ENCODE measurements at places on chromosomes 2 and 18.

- DNase-seq = no peak
Observed at GRCh38 chr18:61464551-61465142, 131.4 kb downstream of the CDH20 start.

DNA sequence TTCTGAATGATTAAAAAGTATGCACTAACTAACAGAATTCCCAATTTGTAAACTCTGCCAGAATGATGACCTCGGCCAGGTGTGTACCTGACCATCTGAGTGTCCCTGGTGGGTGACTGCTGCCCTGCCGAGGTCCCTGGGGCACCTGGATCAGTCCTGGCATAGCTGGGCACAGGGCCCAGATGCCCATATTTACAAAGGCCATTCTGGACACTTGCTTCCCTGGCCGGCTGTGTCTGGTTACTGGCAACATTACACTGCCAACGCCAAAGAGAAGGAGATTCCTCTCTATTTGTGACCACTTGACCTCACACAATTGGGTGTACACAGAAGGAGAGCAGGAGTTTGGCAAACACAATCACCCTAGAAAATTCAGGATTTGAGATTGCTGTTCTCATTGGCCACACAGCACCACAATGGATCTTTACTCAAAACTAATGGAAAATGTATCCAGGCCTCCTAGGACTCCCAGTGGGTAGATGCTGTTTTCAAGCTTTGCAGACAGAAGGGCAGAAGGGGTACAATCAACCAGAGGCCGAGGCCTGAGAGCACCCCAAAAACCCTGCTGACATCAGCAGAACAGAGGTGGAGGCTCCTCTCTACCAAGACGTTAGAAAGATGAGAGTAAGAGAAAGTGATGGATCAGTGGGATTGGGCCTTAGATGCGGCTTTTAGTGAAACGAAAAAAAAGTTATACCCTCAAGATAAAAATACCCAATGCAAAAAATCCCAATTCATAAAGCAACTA, 58.3 kb upstream of the PXDN start:
- no peak for DNase-seq

GRCh38 chr18:42064109-42064508, 109.1 kb downstream of the PIK3C3 start:
- no peak for DNase-seq

DNA sequence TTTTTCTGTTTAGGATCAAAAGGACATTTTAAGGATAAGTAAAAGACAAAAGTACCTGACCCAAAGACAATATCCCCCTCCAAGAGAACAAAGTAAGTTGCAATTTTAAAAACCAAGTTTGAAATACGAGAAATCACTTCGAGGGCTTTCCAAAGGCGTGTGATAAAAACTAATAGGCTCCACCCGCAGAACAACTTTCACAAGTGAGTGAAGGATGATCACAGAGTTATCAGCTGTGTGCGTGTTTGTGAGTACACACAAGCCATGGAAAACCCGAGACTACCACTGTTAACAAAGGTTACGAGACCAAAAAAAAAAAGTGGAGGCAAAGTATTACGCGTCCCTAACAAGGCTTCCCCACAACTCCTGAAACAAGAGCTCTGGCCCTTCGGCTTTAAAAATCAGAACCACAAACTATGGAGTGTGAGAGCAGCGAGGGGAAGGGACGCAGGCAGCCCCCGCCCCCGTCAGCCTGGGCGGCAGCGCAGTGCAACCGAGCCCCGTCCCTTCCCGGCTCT, 719 bp downstream of the SMAD2 start:
- no peak for DNase-seq

DNA sequence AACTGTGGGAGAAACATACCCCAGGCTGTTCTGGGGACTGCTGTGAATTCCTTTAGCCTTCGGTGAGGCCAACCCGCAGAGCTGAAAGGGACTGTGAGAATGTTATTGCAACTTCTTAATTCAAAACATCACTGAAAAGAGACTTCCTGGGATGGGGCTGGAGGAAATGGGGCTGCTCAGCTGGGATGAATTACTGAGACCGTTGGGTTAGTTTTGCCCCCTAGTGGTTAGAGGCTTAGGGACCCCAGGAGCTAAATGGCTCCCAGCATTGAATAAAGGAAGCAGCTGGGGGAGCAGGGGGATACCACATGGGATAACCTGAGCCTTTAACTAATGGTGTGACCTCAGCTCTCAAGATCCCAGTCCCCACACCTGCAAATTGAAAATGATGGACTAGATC, 941.1 kb upstream of the FANCL start:
- no peak for DNase-seq

GRCh38 chr2:200454927-200455801, 54.7 kb downstream of the KCTD18 start:
- DNase-seq = no peak

DNA sequence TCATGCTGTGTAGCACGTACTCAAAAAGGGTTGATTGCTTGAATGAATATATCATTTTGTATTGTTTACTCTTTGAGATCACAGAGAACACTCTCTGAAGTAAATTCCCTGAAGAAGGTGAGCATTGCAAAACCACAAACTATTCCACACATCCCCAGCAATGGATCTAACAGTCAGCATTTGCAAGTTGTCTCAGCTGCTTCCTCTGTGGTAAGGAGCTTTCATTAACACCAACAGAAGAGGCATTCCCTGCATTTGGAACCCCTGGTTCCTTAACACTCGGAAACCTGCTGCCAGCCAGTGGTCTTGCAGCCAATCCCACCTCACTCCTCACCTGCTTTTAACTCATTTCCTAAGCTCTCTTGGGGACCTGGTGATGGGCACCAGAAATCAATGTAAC, 108.4 kb downstream of the IRS1 start:
- DNase-seq = no peak

- DNase-seq = no peak
Observed at GRCh38 chr2:217177720-217178119, 317.9 kb upstream of the TNP1 start.

GRCh38 chr2:86225581-86225980, 26.3 kb downstream of the MRPL35 start:
- no peak for DNase-seq
